ENCODE measurements at places on chromosomes 11 and 22.

- DNase-seq, result no peak
Observed at GRCh38 chr11:134513585-134514120, 101.6 kb upstream of the B3GAT1 start.

DNA sequence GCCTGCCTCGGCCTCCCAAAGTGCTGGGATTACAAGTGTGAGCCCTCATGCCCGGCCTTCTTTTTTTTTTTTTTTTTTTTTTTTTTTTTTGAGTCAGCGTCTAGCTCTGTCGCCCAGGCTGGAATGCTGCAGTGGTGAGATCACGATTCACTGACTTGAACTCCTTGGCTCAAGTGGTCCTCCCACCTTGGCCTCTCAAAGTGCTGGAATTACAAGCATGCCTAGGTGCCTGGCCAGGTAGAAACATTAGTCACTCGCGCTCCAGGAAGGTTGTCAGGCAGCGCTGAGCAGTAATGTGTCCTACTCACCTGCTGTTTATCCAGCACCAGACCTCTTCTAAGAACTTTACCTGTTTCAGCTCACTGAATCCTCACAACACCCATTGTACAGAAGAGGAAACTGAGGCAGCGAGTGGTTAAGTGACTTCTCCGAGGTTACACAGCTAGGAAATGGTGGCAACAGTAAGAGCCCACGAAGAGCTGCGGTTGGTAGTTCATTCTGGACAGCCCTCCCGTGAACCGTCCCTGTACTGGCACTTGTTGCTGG, 496 bp upstream of the CST6 start:
- DNase-seq, result no peak

DNA sequence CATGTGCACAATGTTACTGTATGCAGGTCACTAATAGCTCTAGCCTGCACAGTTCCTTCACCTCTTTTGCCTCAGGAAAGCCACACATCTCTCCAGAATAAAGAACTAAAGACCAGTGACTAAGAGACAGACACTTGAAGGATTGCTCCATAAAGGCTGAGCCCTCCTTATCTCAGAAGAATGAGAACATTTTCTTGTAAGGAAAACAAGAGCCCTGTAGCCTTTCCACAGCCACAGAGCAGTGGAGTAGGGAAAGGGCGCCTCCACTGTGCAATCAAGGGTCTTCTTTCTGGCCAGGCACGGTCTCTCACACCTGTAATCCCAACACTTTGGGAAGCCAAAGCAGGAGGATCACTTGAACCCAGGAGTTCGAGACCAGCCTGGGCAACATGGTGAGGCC, 202.6 kb upstream of the TMEM45B start:
- no peak for DNase-seq

DNA sequence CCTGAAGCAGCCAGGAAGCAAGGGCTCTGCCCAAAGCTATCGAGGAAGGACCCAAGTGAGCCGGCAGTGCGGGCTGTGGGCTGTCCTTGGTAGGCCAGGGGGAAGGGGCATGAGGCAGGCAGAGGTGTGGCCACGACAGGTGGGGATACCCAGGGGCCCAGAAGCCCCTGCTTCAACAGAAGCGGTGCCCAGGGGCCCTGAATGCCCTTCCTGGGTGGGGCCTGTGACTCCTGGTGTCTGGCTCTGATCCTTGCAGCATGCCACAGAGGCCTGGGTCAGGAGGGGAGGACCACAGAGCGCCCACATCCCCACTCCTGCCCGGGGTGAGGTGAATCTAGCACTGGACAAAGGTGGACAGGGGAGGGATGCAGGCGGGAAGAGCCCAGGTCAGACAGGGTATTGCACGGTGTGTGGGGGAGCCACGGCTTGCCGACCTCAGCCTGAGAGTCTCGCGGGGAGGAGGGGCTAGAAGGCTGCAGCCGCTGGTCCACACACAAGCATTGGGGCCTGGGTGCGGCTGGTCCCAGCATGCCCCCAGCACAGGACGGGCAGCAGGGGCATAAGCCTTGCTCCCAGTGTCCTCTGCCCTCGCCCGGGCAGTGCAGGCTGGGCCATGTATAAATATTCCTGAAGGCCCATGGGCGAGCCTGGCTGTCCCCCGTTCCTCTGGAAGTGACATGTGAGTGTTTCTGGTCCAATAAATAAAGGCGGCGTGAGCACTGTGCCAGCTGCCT, 19.0 kb downstream of the MAFF start:
- DNase-seq, result no peak

DNA sequence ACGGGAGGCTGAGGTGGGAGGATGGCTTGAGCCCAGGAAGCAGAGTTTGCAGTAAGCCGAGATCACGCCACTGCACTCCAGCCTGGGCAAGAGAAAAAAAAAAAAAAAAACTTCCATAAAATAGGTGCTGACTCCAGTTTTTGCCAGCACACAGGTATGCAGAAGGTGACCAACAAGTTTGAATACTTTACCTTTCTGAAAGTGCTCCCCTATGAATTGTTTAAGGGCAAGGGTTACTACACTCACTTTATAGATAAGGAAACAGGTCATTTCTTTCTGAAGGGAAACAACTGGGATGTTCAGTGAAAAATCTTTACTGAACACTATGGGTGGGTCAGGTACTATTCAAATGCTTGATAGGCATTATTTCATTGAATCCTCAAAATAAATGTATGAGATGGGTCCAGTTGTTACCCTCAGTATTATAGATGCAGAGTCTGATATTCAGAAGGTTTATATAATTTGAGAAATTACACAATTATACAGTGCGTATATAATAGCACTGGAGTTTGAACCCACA, 538.5 kb downstream of the INSC start:
- no peak for DNase-seq

DNA sequence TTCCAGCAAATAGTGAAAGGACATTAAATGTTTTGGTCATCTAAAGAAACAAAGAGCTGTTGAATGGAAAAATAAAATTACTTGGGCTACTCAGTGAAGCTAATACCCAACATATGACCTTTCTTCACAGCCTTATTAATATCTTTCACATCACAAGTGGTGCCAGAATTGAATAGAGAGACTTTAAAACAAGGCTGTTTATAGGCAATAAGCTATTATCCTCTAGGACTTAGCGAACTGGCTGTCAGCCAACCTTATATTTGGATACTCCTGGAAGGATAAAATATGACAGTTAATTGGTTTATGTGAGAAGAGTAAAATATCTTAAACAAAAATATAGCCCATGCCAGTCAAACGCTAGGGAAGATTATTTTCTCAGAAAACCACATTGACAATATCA, 225.5 kb upstream of the BLID start:
- DNase-seq, result no peak

All from NCI-H2171 treated with DMSO at 0.1 percent for 48 hours (cell line).